ENCODE measurements at places on chromosomes 5 and 9.

- no peak for DNase-seq
Observed at GRCh38 chr5:141713616-141714309, 31.7 kb upstream of the ARAP3 start.

DNA sequence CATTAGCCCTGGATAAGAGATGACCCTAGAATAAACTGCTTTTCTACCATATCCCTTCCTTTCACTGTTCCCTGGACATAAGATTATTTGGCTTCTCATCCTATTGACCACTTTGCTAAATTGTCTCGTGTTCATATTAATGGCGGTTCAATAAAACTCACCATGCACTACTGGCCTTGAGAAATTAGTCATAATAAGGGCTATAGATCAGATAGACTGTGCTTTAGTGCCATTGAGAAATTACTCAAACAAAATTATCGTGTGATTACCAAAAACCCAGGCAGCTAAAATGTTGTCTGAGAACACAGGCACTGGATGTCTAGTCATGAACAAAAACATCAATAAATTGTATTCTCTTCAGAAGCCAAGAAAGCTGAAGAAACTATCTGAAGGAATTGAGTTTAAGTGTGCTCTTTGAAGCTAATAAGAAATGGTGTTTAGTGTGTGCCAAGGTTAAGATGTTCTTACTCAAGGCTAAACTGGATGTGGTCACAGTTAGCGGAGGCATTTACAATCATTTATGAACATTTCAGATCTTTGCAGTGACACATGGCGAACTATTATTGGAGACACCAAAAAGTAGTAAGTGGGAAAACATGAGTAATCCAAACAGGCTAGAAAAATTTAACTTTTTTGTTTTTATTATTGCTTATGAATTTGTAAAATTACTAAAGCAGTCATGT, 460.4 kb upstream of the RORB start:
- DNase-seq: no peak

DNA sequence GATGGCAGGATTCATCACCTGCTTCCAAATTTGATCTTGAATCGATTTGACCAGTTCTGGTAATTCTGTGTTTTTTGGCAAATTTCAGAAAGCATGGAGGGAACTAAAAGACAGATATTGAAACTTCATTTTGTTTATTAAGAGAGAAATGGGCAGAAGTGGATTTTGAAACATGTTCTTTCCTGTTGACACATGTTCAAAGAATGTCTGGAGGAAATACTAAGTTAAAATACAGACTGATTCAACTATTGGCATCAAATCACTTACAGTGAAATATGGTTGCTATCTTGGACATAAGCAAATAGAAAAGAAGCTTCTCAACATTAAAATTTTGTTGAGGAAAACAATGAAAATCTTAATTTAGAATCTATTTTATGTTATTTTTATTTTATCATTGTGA, 19.3 kb upstream of the GZMK start:
- no peak for DNase-seq

DNA sequence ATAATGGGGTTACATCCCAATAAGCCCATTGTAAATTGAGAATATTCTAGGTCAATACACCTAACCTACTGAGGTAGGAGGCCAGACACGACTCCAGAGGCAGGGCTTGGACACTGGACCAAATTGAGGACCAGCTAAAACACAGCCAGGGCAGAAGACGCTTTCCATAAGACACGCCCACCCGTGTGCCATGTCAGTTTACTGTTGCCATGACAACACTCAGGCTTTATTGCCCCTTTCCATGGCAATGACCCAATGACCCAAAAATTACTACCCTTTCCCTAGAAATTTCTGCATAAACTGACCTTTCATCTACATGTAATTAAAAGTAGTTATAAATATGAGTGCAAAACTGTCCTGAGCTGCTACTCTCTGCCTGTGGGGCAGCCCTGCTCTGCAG, 31.5 kb downstream of the SLC22A4 start:
- no peak for DNase-seq

DNA sequence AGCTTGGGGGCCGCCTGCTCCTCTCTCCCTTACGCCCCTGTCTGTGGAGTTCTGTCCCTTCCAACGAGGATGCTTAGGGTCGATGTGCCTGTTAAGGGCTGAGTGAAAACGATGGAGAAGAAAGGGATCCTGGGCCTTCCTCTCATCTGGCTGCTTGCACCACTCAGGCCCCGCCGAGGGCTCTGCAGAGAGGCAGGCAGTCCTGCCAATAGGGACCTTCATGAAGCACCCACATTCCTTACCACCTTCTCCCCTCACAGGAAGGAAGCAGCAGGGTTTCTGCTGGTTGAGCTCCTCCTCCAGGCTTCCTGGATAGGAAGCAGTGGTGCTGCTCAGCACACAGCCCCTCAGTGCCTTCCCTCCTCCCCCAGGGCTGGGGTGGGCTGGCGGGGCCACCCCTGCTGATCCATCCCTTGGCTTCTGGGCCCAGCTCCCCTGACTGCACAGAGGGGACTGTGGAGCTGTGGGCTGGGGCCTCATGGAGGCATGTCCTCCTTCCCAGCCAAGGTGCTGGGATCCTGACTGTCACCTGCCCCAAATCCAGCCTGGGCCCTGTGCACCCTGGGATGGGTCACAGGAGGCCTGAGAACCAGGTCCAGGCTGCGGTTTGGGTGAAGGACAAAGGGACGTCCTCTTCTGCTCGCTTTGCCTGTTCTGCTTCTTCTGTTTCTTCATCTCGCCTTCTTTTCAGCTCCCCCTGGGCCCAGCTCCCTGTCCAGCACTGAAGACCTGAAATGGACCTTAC, 50.5 kb downstream of the AHRR start:
- DNase-seq: no peak

DNA sequence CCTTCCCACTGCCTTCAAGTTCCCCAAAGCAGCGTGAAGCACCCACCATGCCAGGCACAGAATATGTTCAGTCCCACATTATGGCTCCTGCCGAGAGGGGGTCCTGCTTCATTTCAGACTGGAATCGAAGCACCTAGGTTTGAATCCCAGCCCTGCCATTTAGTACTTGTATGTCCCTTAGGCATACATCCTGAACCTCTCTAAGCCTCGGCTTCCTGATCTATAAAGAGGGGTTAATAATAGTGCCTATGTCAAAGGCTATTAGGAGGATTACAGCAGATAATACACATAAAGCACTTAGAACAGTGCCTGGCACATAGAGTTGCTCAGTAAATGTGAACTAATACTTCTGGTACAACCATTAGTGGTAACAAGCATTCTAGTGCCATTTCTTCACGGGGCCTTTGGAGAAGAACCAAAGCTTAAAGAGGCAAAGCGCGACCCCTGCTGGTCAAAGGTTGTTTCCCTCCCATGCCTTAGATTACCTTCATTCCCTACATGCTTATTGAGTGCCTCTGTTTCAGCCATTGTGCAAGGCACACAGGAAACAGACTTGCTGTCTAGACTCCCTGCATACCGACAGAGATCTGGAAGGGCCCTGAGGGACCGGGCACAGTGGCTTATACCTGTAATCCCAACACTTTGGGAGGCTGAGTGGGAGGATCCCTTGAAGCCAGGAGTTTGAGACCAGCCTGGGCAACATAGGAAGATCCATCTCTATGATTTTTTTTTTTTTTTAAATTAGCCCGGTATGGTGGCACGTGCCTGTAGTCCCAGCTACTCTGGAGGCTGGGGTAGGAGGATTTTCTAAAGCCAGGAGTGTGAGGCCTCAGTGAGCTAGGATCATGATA, 98.3 kb downstream of the PPARGC1B start:
- DNase-seq: peak; percentile 79

DNA sequence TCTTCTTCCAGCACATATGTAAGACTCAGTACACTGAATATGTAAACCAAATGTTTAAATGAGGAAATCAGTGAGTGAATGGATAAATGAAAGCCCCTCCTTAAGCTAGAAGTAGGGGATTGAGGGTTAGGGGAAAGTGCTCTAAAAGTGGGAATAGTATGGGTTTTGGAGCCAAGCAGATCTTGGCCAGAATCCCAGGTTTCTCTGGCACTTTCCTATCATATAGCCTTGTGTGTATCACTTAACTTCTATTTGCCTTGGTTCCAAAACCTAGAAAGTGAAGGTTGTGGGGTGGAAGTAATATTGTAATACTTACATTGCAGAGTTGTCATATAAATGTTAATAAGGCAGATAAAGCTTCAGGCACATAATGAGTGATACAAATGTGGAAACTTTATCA, 45.0 kb upstream of the SV2C start:
- no peak for DNase-seq

- DNase-seq: no peak
Observed at GRCh38 chr5:175887463-175887862, 16.1 kb downstream of the CPLX2 start.

- DNase-seq: no peak
Observed at GRCh38 chr5:173488144-173488543, 128.3 kb downstream of the BOD1 start.

GRCh38 chr5:12110629-12111028, 206.4 kb upstream of the CTNND2 start:
- DNase-seq: no peak

- DNase-seq: no peak
Observed at GRCh38 chr5:40603378-40603777, 76.3 kb upstream of the PTGER4 start.

DNA sequence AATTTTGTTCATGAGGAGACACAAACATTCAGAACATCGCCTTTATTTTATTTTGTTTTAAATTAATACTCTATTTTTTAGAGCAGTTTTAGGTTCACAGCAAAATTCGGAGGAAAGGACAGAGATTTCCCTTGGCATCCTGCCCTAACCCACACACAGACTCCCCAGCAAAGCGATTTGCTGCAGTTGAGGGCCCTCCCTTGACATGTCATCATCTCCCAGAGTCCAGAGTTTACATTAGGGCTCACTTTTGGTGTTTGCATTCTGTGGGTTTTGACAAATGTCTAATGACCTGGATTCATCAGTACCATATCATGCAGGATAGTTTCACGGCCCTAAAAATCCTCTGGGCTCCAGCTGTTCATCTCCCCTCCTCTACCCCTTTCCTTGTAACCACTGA, 33.6 kb upstream of the COL5A1 start:
- no peak for DNase-seq

DNA sequence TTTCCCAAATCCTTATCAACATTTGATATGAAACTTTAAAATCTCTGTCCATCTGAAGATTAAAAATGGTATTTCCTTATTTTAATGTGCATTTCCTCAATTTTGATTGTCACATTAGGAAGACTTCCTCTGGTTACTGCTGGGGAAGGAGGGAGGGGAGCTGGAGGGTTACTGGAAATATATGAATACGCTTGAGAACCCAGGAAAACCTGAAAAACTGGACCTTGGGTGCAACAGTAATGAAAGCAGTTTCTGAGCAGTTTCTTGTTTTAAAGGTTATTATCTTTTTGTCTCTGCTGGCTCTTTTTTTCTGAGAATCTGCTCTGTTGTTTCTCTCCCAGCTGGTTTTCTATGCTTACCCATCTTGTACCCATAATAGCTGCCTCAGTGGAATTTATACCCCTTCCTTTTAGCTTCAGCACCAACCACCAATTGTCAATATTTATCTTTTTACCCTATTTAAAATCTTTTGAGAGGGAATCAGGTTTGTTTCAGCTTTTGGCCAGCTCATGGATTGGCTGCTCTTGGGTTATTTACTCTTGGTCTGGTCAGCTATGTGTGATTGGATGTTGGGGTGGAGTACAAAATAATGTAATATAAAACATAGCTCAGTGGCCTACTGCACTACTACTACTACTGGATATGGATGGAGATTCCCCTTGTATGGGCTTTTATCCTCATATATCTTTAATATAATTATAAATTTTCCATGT, 67.4 kb downstream of the UNC13B start:
- DNase-seq: no peak
